Activated effector memory CD4-positive, alpha-beta T cell treated with Interleukin-2 at 50 U/mL for 16 hours (primary cell): ENCODE measurements at places on chromosomes 1 and 21.
A peak's percentile ranks its signal among the peaks of the same experiment; 100 is the strongest.

GRCh38 chr21:16620786-16621320 lies 891.1 kb downstream of the USP25 start:
- no peak for DNase-seq

GRCh38 chr1:109785446-109786111 lies 21.9 kb upstream of the EPS8L3 start:
- DNase-seq, result no peak

DNA sequence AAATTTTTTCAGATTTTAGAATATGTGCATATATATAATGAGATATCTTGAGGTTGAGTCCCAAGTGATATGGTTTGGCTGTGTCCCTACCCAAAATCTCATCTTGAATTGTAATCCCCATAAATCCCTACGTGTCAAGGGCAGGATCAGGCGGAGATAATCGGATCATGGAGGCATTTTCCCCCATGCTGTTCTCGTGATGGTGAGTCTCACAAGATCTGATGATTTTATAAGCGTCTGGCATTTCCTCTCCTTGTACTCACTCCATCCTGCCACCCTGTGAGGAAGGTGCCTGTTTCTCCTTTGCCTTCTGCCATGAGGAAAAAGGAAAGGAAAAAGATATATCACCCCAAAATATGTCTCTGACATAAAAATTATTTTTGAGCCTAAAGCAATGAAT lies 64.6 kb downstream of the TOR3A start:
- DNase-seq, result no peak

DNA sequence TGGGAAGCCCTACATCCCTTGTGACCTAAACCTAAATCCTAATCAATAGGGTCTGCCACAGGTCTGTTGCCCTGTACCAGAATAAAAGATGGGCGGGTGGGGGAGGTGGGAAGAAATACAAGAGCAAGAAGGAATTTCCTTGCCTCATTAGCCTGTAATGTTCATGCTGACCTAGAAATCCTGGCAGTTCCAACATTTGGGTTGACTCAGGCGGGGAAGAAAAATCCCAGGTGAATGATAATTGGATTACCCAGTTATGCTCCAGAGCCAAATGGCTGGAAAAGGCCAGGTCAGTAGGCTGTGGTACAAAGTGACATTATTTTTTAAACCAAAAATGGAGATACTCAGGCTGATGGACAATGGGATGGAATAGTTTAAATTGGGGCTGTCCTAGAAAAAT lies 27.3 kb upstream of the A3GALT2 start:
- no peak for DNase-seq

DNA sequence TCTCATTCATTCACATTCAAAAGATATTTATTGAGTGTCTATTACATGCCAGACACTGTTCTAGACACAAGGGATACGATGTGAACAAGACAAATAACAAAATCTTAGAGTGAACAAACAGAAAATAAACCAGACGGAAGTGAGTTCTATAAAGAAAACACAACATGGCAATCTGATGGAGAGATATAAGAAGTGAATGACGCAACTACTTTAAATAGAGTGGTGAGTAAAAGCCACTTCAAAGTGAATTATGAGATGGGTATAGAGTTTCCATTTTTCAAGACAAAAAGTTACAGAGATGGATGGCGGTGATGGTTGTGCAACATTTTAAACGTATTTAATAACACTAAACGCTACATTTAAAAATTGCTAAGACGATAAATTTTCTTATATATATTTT lies 75.4 kb downstream of the CEP170 start:
- no peak for DNase-seq

- DNase-seq, result no peak
Observed at GRCh38 chr1:90989990-90990389, 31.8 kb downstream of the ZNF644 start.

- DNase-seq, result no peak
Observed at GRCh38 chr1:41278076-41278475, 36.0 kb upstream of the SCMH1 start.

- DNase-seq, result no peak
Observed at GRCh38 chr21:41497008-41497407, 10.9 kb downstream of the TMPRSS2 start.

- DNase-seq, result no peak
Observed at GRCh38 chr1:31517301-31517700, 59.0 kb upstream of the TINAGL1 start.

DNA sequence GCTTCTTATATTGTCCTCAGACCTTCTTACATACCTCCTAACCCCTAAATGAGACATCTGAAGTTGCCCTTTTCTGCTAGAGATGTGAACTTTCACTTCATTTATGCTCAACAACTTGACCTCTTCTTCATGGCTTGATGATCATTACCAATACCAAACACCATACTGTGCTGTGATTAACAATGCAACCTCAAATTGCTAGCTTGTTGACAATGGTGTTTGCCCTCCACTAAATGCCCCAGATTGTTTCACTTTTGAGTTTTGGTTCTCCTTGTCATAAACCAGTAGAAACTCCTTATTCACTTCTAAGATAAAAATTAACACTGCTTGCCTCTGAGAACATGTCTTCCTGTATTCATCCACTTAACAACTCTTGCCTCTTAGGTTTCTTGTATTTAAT lies 5.6 kb downstream of the JAK1 start:
- DNase-seq, result no peak

- no peak for DNase-seq
Observed at GRCh38 chr1:22379566-22379965, 72.1 kb upstream of the ZBTB40 start.

- no peak for DNase-seq
Observed at GRCh38 chr1:203589171-203589570, 37.5 kb upstream of the ATP2B4 start.

DNA sequence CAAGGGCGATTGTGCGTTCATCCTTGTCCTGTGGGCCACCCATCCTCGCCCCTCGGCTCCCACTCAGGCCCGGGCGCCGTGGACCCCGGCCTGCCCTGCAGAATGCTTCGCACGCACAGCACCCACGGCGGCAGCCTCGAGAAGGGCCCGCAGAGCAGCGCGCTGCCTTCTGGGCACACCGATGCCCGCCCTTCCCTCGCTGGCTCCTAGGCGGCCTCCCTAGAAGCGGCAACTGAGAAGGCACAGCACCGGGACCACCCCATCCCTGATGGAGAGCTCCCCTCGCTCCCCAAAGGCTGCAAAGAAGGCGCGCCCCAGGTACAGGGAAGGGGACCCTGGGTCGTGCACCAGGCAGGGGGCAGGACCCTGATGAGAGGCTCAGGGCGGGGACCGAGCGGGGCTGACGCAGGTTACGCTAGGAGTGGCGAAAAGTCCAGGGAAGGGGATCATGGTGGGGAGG lies 971 bp downstream of the CAPZB start:
- DNase-seq, result peak; percentile 37

DNA sequence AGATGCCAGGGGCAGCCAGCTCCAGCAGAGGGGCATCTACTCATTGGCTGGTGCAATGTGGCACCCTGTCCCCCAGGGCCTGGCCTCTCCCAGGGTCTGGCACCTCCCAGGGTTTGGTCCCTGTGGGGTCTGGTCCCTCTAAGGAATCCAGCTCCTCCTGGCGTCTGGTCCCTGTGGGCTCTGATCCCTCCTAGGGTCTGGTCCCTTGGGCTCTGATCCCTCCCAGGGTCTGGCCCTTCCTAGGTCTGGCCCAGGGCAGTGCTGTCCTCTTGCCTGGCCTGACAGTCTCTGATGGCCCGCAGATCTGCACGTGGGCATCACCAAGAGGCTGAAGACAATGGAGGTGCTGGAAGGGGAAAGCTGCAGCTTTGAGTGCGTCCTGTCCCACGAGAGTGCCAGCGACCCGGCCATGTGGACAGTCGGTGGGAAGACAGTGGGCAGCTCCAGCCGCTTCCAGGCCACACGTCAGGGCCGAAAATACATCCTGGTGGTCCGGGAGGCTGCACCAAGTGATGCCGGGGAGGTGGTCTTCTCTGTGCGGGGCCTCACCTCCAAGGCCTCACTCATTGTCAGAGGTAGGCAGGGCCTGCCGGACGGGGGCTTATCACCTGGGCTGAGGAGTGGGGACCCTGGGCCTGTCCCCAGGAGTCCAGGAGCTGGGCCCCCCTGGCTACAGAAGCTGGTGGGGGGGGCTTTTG lies 73.9 kb downstream of the OBSCN start:
- DNase-seq, result no peak

- no peak for DNase-seq
Observed at GRCh38 chr1:106910798-106911197, 145.7 kb upstream of the PRMT6 start.

- no peak for DNase-seq
Observed at GRCh38 chr1:201310986-201311355, 27.7 kb downstream of the PKP1 start.

GRCh38 chr1:2529784-2530512 lies at the start of gene HES5:
Gene HES5, minus strand, starts transcription at chr1:2530263. Its CDS starts 99 bp downstream, at chr1:2530164.
- DNase-seq, result no peak

GRCh38 chr21:40254540-40255465 lies 387.6 kb downstream of the PCP4 start:
- no peak for DNase-seq

DNA sequence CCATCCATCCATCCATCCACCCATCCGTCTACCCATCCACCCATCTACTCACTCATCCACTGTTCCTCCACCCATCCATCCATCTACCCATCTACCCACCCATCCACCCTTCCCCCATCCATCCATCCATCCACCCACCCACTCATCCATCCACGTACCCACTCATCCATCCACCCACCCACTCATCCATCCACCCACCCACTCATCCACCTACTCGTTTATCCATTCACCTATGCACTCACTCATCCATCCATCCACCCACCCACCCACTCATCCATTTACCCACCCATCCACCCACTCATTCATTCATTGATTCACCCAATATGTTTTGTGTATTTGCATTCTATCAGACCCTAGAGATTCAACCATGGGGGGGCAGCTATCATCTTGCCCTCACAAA lies 27.2 kb downstream of the TNFRSF8 start:
- DNase-seq, result no peak

- DNase-seq, result no peak
Observed at GRCh38 chr1:208278638-208279037, 34.5 kb upstream of the PLXNA2 start.

DNA sequence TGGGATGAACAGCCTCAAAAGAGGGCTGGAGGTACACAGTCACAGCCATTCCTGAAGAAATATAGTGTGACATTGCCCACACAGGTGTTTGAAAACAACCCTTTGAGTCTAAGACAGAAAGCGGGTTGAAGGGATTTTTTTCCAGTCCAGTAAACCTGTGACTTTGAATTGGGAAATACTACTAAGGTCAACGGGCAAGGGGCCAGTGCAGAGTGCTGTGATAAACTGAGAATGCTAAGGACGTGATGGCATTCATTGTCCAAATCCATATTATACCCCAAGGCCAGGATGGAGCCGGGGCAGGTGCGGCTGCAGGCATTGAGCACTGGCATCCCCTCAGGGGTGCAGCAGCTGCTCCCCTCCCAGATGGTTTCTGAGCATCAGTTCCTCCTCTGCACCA lies 36.6 kb downstream of the KIAA0040 start:
- no peak for DNase-seq

GRCh38 chr1:23470282-23471070 lies 13.5 kb downstream of the ASAP3 start:
- DNase-seq, result no peak

DNA sequence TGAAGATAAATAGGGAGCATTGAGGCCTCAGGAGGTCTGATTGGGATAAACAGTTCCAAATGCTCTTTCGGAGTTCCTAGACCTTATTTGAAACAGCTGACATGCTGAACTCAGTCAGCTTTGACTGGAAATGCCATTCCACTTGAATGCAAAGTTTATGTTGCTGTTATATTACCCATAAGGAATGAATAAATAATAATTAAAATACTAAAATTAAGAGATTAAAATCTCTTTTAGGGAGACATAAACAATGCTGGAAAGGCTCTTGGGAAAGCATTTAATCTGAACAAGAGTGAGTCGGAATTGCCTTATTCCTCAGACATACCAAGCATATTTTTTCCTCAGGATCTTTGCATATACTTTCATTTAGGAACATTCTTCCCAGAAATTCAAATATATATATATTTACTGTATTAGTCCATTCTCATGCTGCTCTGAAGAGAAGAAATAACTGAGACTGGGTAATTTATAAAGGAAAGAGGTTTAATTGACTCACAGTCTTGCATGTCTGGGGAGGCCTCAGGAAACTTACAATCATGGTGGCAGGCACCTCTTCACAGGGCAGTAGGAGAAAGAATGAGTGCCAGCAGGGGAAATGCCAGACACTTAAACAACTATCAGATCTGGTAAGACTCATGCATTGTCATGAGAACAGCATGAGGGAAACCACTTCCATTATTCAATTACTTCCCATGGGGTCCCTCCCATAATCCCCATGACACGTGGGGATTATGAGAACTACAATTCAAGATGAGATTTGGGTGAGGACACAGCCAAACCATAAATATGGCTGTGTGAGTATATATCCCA lies 318.2 kb upstream of the PLXNA2 start:
- no peak for DNase-seq

GRCh38 chr1:222331765-222332164 lies 216.1 kb downstream of the HHIPL2 start:
- DNase-seq, result no peak

- no peak for DNase-seq
Observed at GRCh38 chr21:35530766-35531165, 481.7 kb upstream of the RUNX1 start.

- DNase-seq, result no peak
Observed at GRCh38 chr1:27136236-27136551, 18.7 kb downstream of the SLC9A1 start.

DNA sequence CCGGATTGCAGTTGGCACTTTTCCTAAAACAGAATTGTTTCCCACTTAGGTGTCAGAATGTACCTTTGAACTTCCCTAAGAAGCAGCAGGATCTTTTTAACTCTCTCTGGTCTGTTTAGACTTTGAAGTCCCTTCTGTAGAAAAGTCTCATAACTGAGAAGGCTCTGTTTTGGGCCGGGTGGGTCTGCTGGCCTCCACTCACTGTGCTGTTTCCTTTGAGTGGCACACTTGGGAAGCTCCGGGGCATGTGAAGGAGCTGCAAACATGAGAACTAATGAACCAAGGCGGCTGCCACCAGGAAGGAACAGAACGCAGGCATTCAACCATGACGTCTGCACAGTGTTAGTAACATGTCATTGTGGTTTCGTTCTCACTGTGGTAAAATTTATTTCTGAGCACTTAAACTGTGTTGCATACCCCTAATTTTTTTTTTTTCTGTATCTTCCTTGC lies 19.5 kb upstream of the NCMAP start:
- DNase-seq, result peak; percentile 44

- no peak for DNase-seq
Observed at GRCh38 chr1:229479660-229480399, 28.3 kb downstream of the NUP133 start.

- no peak for DNase-seq
Observed at GRCh38 chr1:38538834-38539233, 320.7 kb downstream of the RRAGC start.

- DNase-seq, result no peak
Observed at GRCh38 chr1:80154176-80154575, 1147.6 kb upstream of the ADGRL4 start.

GRCh38 chr1:102032534-102032933 lies 35.8 kb upstream of the OLFM3 start:
- DNase-seq, result no peak
